Esophagus squamous epithelium (tissue), 5 donors: ENCODE measurements at places on chromosomes 6 and 20.

- DNase-seq = no peak
Measured at GRCh38 chr6:64113704-64114103, 478.1 kb downstream of the PHF3 start.

DNA sequence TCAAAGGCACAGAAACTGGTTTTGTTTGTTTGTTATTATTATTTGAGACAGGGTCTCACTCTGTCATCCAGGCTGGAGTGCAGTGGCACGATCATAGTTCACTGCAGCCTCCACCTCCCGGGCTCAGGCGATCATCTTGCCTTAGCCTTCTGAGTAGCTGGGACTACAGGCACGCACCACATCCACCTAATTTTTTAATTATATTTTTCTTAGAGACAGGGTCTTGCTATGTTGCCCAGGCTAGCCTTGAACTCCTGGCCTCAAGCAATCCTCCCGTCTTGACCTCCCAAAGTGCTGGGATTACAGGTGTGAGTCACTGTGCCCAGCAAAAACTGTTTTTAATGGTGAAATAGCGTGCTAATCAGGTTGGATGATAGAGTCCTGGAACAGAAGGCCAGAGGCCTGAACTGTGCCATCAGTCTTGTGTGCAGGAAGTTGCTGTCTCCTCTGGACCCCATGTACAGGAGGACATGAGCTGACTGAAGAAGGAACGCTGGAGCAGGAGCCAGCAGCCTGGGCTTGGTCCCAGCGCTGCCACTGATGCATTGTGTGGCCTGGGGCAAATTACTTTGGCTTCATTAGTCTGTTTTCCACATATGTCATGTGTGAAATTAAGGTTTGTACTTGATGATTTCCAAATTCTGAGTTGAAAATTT lies 4.9 kb downstream of the TM9SF4 start:
- DNase-seq = no peak

DNA sequence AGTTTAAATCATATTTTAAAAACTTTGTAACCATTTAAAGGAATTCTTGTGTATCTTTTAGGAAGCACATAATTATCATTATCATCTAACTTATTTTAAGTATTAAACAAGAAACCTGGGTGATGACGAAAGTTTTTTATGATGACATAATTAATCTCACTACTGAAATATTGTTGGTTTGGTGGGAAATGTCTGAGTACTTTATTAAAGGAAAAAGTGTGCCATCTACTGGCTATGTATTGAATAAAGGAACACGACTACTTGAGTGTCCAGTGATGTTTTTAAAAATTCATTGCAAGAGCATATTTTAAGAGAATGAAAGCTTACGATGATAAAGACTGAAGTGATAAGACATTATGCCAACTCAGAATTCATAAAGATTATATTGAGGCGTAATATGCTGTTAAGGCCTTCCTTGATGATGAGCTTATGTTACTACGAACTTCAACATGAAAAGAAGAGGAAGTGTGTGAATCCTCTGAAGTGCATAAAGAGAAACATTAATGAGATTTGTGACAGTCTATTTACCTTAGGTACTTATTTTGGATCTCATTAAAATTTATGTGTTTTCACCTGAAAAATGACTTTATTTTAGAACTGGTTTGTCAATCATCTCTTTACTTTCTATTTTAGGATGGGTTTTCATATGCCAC lies 12.0 kb upstream of the TRMT11 start:
- DNase-seq = no peak

- DNase-seq = no peak
Measured at GRCh38 chr20:3678856-3679720, 2.7 kb downstream of the ADAM33 start.

DNA sequence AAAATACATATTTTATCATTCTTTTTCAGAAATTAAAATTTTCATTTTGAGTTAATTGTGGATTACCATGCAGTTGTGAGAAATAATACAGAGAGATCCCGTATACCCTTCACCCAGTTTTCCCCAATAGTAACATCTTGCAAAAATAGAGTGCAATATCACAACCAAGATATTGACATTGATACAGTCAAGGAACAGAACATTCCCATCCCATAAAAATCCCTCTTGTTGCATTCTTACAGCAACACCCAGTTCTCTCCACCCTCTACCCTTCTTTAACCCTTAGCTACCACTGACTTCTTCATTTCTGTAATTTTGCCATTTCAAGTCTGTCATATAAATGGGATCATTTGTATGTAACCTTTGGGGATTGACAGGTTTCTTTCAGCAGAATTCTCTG lies 6.9 kb upstream of the AKAP12 start:
- DNase-seq = no peak

DNA sequence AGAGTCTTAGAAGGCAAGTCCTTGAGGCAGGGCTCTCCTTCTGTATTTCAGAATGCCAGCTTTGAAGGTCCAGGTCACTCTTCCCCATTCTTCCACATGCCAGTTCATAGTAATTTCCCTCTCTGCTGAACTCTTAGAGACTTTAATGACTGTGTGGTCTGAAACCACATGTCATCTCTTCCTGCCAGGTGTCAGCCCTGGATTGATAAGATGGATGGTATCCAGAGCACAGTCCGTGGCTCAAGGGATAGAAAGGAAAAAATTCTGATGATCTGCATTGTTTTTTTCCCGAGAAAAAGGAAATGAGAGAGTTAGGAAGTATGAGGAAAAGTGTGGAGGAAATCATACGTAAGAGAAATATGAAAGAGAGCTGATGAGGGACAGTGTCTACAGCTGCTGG lies 250.9 kb downstream of the TPBG start:
- DNase-seq = no peak

DNA sequence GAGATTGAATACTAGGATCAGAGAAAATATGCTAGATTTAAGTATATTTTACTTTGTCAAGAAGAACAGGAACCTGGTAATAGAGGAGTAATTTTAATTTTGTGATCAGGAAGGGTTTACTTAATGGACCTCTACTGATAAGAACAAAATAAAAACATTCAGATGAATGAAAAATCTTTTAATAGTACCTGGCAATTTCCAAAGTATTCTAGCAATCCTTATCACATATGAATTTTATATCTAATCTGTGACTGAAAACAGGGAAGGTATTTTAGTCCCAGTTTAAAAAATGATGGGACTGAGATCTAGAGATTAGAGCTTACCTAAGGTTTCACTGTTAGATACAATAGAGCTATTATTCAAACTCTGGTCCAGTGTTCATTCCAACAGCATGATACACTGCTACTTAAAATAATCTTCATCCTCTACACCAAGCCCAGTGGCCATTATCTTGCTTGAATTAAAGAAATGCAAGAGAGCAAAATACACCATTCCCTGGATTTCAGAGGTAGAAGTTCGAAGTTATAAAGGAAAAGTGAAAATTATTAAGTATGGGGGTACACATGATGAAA lies 13.5 kb downstream of the SLC17A5 start:
- DNase-seq = no peak

- DNase-seq = no peak
Measured at GRCh38 chr6:27608916-27609883, 136.3 kb upstream of the ZNF184 start.

DNA sequence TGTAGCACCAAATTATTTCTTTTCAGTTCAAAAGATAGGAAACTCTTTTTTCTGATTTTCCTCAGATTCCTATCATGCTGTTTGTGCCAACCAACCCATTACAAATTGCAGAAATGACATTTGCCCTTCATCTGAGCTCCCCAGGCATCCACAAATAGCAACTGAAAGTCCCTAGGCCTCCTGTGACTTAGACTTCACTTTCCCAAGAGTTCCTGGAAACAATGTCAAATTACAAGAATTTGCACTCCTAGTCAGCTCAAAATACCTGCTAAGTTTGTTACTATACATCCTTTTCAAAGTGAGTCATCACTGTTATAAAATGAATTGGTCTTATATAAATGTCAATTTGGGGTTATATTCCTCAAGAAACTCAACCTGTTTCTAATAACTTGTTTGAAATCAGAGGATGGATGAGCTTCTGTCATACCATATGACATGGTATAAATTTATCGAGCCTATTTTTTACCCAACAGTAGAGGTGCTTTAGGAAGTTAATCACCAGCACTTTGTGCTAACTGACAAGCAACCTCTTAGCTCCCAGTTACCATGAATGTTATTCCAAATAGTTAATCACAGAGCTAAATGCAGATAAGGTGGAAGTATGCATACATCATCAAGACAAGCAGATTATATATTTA lies 256.5 kb downstream of the HACE1 start:
- DNase-seq = no peak

GRCh38 chr20:49285233-49285668 lies 7.4 kb upstream of the ZNFX1 start:
- DNase-seq = no peak

- no peak for DNase-seq
Measured at GRCh38 chr6:151015101-151015700, 149.7 kb downstream of the MTHFD1L start.

- DNase-seq = no peak
Measured at GRCh38 chr20:15875446-15875845, 697.8 kb downstream of the KIF16B start.

DNA sequence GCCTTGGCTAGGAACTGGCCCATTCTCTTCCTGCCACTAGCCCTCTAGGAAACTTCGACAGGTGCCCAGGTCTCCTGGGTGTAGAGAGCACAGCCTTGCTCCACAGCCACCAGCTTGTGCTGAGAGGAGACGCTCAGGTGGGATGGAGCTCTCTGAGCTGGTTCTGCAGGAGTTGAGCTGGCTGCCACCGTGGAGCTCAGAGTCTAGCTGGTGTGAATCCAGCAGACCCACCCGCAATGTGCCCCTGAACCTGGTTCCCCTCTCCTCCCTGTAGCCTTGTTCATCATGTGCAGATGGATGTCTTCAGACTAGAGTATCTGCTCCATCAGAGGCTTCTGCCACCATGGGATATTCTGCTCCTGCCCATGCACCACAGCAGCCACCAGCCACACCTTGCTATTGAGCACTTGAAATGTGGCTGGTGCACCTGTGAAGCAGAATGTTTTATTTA lies 222.5 kb downstream of the SYNDIG1 start:
- no peak for DNase-seq

- DNase-seq = no peak
Measured at GRCh38 chr6:49849213-49849907, 17.0 kb downstream of the CRISP1 start.

- no peak for DNase-seq
Measured at GRCh38 chr6:170311696-170312095, 5.1 kb downstream of the FAM120B start.

DNA sequence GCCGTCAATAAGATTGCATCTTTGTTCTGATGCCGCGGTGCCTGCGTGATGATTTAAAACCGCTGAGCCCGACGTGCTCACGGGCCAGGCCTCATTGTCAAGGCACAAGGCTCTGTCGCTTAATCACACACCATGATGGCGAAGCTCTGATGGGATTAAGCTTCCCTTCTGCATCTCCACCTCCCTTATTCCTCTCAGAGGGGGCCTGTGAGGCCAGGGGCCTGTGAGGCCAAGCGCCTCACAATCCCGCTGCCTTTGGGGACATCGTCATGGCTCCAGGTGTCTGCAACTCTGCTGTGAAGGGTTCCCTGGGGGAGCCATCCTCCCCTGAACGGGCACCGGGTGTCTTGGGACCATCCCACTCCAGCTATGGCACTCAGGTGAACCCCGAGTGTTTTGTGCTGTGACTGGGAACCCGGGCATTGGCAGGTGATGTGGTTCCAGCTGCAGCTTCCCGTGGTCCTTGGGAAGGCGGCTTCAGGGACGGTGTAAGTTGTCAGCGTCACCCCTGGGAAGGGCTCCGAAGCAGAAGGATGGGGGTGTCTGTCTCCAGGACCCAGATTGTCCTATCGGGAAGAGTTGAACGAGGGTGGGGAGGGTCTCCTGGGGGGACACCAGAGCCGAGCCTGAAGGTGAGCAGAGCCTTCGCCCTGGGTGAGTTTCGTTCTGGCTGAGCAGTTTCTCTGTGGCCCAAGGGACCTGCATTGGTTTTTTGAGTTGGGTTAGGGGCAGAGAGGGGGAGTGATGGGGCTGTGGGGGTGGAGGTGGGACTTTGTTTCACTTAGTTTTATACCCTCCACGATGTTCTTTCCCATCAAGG lies 18.0 kb upstream of the BHLHE23 start:
- no peak for DNase-seq

- no peak for DNase-seq
Measured at GRCh38 chr6:128860782-128861181, 22.2 kb upstream of the LAMA2 start.

- DNase-seq = no peak
Measured at GRCh38 chr20:22762576-22763256, 178.3 kb upstream of the FOXA2 start.

GRCh38 chr6:15417811-15418210 lies 171.9 kb downstream of the JARID2 start:
- DNase-seq = no peak

DNA sequence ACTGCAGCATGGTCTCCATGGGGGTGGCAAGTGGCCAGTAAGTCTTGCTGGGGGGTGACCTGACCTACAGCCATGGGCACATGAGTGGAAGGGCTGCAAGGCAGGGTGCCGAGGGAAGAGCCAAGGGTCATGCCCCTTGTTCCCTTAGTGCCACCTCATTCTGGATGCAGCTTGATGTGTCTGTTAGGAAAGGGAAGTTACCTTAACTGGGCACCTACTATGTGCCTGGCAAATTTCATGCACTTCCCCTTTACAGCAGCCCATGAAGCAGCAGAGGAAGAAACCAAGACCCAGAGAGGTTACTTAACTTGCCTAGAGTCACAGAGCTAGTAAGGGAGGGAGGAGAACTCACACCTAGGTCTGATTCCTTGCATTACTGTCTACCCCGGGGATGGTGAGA lies 174.0 kb downstream of the MRPL14 start:
- no peak for DNase-seq

DNA sequence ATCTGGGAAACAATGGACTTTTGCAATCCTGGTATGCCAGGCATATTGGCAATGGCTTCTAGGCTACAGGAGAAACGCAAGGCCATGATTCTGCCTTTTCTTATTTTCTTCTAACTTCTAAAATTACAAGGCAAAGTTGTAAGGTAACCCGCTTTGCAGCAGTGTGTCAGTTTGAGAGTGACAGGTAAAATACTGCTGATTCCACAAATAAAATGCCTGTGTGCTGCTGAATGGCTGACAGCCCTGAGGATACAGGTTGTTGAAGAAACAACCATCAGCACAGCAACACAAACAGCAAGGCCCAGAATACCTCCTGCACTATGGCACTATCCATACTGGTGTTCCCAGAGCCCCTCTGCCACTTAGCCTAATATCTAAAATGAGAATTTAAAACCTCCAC lies 37.1 kb downstream of the SLC17A1 start:
- no peak for DNase-seq

GRCh38 chr6:135411339-135411738 lies 86.2 kb downstream of the AHI1 start:
- DNase-seq = no peak

DNA sequence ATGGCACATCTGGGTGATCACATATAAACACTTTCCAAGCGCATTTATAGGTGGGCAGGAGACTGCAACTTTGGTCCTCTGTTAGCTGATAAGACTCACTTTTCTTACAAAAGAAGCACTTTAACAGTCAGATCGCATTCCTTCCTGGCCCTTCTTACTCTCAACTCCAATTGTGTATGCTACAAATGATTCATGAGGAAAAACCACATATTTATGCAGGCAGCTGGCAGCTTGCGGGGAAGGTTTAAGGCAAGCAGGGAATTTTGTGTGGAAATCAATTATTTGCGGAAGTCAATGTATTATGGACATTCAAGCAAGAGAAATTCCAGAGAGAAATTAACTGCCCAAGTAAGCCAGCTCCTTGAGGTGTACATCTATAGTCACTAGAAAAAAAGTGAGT lies 194.0 kb downstream of the PKHD1 start:
- no peak for DNase-seq

- no peak for DNase-seq
Measured at GRCh38 chr6:130849594-130849993, 22.4 kb downstream of the SMLR1 start.
